ENCODE measurements at places on chromosomes 4 and X.

- DNase-seq, result no peak
Observed at GRCh38 chr4:84474107-84474506, 25.0 kb downstream of the NKX6-1 start.

GRCh38 chr4:68349279-68349648, 626 bp downstream of the YTHDC1 start:
- no peak for DNase-seq

DNA sequence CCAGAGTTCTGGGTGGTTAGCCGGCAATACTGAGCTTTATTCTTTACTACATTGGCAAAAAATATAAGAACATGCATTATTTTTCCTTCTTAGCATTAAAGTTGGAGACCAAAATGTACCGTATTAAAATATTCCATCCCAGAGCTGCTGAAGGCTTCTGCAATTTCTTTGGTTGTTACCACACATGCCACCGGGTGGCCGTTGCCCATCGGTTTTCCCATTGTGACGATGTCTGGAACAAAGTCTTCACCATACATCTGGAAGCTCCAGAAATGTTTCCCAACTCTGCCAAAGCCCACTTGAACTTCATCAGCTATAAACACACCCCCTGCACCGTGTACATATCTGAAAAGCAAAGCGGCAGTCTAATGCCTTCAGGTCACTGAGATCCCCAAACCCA, 13.7 kb downstream of the ETNPPL start:
- no peak for DNase-seq

GRCh38 chr4:99841129-99841528, 24.5 kb downstream of the DAPP1 start:
- no peak for DNase-seq

DNA sequence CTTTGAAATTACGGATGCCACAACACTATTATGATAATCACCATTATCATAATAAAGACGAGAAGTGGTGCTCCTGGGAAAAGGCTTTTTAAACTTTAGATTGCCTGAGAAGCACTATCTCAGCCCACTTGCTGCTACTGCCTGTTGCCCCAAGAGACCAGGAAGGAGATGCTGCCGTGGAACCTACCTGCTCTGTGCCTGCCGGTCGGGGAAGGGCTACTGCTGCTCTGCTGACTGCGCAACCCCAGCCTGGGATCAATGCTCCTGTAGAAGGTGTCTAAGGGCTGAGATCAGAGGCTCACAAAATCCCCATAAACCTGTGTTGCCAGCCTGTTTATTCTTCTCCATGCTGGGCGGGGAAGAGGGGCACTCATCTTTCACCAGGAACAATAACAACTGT, 145.3 kb upstream of the VCX3B start:
- no peak for DNase-seq
